ENCODE measurements at places on chromosomes 3 and 15.

GRCh38 chr15:99568625-99569352 lies 3.0 kb downstream of the MEF2A start:
- DNase-seq, result no peak

- DNase-seq, result no peak
Observed at GRCh38 chr15:90187257-90187868, 13.8 kb upstream of the SEMA4B start.

DNA sequence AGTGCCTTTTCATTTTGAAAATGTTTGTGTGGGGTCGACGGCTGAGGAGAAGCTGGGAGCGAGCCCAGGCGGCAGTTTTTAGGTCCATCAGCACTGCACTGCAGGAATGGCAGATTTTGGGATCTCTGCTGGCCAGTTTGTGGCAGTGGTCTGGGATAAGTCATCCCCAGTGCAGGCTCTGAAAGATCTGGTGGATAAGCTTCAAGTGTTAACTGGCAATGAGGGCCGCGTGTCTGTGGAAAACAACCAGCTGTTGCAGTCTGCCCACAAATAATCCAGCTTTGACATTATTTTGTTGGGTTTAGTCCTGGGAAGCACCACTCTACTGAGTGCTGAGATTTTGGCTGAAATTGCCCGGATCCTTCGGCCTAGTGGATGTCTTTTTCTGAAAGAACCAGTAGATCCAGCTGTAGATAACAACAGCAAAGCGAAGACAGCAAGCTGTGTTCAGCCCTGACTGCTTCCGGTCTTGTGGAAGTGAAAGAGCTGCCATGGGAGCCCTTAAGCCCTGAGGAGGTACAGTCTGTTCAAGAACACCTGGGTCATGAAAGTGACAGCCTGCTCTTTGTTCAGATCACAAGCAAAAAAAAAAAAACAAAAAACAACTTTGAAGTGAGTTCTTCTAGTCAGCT lies 13.1 kb upstream of the ANP32A start:
- DNase-seq, result peak; percentile 14

DNA sequence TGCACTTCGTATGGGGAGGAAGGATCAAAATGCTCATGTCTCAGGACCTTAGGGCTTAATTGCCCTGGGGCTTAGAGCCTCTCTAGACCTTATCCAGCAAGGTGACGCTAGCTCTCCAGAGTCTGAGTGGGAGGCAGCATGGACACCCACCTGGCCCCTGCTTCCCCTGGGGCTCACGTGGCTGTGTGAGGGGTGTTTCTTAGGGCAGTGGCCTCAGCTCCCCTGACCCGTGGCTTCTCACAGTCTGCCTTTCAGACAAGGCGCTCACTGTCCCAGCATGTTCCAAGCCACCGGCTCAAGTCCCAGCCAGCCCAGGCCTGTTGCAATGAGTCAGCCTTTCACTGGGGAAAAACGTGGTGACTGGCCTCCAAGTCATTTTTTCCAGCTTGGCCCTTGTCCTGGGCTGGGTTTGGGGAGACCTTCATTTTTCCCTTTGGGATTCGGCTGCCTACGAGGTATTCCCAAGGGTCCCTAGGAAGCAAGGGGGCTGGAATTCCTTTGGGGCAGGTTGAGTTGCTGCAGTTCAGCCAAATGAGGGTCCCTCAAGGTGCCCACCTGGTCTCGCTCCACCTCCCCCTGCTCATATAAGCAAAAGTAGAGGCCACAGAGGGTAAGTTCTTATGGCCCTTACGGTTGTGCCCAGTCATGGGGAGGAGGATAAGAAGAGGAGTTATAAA lies 15.7 kb downstream of the BHLHE40 start:
- DNase-seq, result peak; percentile 72

DNA sequence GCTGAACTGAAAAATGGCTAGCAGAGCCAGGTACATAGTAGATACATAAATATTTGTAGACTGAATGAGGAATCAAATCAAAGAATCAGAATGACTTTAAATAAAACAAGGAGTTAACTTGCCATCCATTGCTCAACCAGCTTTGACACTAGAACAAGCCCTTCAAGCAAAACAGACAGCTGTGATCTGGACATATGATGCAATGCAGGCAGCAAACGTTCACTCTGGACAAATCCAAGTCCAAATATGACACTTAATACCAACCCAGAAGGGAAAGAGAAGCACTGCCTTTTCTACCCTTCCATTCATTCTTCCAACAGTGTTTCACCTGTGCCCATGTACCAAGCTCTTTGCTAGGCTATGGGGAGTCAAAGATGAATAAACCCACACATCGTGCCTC lies 4.5 kb downstream of the THRB start:
- no peak for DNase-seq

DNA sequence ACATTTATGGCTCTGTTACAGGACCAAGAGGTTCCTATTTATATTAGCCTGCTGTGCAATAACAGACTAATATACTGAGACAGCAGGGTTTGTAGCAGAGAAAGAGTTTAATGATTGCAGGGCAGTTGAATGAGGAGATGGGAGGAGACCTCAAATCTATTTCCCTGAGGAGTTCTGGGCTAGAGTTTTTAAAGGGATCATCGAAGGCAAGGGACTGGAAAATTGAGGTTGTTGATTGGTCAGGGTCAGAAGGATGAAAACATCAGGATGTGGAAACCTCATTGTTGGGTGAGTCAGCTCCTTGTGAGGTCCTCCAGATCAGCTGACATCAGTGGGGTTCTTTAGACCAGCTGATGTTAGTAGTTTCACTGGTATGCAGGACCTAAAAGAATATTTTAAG lies 60.6 kb upstream of the GOLGA8B start:
- DNase-seq, result no peak

DNA sequence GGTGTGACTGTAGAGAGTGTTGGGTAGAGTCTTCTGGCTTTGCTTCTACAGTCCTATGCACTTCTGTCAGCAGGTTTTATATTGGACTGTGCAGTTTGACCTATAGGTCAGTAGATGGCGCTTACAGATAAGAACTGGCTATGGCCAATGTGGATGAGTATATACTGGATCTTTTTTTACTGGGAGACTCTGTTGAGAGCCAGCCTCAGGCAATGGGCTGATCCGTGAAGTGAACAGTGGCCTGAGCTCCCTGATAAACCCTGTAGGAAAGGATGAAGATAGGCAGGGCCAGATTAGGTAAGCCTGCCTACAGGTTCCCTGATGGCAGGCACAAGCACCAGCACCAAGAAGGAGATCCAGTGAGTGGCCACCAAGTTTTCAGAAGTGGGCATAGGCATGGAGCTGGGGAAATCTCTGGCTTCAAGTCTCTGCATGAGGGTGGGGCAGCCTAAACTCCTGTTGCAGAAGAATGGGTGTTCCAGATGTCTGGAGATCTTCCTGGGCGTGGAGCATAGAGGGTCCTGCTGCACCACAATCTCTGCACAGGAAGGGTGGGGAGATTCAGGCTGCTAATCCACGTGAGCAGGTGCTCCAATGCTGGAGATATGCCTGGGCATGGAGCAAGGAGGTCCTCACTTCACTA lies 326.0 kb upstream of the SGO1 start:
- DNase-seq, result peak; percentile 88

DNA sequence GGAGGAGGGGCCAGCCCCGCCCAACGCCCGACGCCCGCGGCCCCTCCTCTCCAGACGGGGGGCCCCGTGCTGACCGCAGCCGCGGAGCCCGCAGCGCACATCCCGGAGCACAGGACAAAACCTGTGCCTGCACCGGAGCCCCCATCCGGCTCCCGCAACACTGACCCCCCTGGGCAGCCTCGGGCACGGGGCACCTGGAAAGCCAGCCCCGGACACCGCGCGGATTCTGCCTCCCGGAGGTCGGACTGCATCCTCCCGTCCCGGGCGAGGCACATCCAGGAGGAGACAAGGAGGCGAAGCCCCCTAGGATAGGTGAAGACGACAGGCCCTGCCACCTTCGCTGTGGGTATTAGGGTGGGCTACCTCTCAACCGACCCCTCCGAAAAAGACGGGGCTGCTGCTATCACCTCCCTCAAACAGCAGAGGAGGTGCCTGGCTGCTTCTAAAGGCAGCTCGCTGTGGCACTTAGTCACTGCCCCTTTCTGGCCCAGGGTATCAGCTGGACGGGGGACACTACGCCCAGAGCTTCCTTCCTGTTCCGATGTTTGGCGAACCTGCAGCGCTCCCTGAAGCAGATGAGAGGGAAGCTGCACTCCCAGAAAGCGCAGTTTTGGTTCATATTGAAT lies 10.6 kb downstream of the XXYLT1 start:
- peak; percentile 75 for DNase-seq

- no peak for DNase-seq
Observed at GRCh38 chr3:74676-75243, 121.8 kb upstream of the CHL1 start.

DNA sequence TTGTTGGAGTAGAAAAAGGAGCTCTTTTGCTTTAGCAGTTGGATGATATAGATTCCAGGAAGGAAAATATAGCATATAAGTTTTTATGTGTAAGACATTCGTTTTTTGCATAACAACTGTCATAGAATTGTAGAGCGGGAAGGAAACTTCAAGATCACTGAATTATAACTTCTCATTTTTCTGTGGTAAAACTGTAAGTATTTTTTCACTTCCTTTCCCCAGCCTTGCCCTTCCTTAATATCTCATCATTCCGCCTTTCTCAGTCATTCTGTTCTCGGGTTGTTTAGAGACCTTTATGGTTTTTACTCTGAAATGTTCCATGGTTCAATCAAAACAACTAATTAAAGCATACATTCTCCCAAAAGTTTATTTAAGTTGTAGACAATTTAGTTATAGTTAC lies 1.1 kb downstream of the EAF2 start:
- no peak for DNase-seq

DNA sequence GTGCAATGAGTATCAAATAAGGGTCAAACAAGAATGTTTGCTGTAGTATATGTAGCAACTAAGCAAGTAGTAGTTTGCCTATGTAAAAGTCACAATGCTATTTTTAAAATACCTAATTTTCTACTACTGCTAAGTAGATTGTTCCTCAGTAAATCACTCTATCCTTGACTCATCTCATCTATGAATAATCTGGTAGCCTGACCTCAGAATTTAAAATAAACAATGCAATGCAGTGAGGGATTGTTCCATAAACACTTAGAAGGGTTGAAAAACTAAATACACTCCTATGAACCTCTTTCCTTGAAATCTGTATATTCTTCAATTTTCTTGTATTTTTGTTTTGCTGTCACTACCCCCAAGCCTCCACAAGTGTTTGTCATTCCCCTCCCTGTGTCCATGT lies 253.3 kb downstream of the TBC1D5 start:
- no peak for DNase-seq

- DNase-seq, result no peak
Observed at GRCh38 chr3:127796045-127796830, 26.1 kb downstream of the MGLL start.

DNA sequence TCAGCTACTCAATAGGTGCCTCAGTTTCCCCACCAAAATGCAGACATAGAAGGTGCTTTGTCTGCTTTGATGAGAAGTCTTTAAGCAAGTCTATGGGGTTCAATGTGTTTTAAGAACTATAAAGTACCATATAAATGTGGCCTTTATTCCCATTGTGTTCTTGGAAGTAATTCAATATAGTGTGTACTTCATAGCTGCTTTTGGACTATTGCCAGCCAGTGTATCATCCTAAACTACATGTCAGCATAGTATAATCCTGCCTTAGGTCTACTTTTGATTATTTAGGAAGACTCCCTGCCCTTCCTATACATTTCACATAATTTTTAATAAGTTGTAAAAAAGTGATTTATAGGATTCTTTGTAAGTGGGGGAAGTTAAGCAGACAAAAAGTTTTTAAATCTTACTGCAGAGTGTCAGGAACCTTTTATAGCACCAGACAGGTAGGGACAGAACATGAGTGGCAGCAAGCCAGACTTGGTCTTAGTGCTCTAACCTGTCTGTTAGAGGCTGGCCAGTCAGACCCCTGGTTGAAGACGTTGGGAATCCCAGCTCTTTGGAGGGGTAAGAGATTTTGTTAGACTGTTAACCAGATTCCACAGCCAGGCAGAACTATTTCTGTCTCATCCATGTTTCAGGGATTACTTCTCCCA lies 48.4 kb downstream of the MLH1 start:
- no peak for DNase-seq

DNA sequence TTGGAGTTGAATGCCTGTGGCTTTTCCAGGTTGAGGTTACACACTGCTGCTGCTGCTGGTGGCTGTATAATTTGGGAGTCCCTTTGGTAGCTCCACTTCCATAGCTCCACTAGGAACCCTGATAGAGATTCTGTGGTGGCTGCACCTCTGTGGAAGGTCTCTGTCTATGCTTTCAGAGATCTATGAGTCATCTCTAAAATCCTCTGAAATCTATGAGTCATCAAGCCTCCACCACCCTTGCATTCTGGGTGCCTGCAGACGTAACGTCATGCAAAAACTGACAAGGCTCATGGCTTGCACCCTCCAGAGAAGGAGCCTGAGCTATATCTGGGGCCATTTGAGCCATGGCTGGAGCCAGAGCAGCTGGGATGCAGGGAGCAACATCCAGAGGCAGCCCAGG lies 1037.0 kb upstream of the CFAP20DC start:
- DNase-seq, result no peak

DNA sequence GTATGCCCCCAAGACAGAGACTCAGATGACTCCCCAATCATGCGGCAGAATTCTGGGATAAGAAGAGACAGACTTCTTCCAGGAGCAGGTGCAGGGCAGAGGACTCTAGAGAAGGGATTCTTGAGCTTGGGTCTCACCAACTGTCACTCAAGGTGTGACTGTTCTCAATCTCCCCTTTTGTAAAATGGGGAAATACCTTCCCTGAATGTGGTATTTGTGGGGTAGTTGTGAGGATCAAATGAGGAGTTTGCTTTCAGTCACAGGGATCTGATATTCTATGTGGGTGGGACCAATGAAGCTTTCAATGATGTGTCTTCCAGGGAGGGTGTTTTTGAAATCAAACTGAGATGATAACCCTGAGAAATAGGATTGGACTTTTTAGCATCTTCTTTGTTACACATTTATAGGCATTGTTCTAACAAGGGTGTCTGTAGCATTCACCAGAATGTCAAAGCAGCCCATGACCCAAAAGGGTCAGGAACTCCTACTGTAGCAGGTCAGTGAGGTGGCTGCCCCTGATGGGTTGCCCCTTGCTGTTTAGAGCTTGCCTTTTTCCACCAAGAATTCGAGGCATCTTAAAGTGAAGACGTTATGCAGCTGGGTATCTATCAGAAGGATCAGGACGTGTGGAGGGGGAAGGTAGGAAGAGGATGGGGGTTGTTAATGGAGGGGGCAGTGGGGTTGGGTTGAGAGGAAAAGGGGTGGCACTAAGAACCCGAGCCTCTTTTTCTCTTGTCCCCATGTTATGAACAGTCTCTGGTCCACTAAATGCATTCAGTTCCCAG lies 28.8 kb downstream of the UMPS start:
- no peak for DNase-seq

- DNase-seq, result no peak
Observed at GRCh38 chr3:71857956-71858355, 73.0 kb upstream of the PROK2 start.

- DNase-seq, result peak; percentile 17
Observed at GRCh38 chr15:86164232-86164898, 84.7 kb downstream of the AGBL1 start.

GRCh38 chr15:50257924-50258323 lies 7.6 kb downstream of the HDC start:
- no peak for DNase-seq

Data from ELF-1 (cell line).